ENCODE measurements at places on chromosomes 4 and X.

DNA sequence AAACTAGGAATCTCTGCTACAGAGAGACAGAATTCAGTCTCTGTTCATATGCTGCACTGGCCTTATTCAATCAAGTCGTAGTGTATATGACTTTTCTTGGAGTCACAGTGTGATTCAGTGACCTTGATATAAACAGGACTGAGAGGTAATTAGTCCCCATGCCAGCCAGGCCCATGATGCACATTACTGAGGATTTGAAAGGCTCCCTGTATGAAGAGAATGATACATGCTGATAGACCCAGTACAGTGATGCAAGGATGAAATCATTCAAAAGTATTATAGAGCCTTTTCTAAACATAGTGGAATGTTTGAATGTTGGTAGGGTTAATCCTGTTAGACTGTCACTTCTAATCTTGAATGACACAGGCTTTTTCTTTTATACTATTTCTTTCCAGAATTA is 34.1 kb downstream of the ANXA3 start:
- no peak for DNase-seq

DNA sequence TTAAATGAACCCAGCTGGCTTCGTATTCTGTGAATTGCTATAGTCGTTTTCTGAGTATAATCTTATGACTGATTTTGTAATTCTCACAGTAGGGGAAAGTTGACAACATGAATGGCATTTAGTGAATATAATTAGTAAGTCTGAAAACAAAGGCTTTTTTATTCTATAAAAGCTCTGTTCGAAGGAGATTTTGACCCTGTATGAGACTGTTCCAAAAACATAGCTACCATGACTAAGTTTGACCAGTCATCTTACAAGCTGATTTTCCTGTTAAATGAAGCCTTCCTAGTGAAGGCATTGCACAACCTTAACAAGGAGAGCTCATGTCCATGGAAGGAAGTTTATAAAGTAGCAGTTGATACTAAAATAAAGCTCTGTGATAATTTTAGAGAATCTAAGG is 242.3 kb downstream of the RPA4 start:
- DNase-seq: no peak

GRCh38 chrX:150574559-150575418 is 6.4 kb downstream of the MTM1 start:
- DNase-seq: no peak

DNA sequence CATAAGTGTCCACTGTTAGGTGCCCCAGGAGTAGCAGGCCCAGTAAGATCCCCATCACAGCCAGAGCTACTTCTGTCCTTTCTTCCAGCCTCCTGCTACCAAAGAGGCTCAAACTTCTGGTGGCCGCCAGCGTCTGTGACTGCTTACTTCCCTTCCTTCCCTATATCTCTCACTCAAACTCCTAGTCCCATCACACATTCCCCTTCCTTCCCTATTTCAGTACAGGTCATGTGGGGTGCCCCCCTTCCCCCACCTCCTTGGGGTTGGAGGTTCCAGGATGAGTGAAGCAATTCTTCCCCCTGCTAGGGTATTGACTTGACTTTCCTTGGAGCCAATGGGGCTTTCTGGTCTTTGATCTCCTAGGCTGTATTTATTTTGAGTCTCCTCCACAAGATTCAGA is at the start of gene VSIG4:
TSS of gene VSIG4 (minus strand) at position 137 of the 400 bp plus-strand sequence. CDS start at position 55, 82 bp downstream.
- DNase-seq: no peak

DNA sequence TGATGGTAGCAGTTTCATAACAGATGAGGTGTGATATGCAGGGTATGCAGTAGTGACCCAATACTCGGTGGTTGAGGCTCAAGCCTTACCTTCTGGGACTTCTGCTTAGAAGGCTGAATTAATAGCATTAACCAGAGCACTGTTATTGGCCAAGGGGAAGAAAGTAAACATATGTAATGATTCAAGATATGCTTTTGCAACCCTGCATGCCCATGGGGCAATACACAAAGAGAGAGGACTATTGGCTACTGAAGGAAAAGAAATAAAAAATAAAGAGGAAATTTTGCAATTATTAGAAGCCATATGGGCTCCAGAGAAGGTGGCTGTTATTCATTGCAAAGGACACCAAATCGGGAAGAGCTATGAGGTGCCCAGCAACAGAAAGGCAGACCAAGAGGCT is 8.7 kb downstream of the GAGE10 start:
- DNase-seq: no peak

GRCh38 chr4:179130122-179130714 is 1688.0 kb upstream of the AGA start:
- DNase-seq: no peak

- DNase-seq: no peak
These were observed 161.8 kb downstream of the SH3KBP1 start for GRCh38 chrX:19725641-19726040.

GRCh38 chr4:53484911-53485657 is 106.2 kb downstream of the LNX1 start:
- no peak for DNase-seq

DNA sequence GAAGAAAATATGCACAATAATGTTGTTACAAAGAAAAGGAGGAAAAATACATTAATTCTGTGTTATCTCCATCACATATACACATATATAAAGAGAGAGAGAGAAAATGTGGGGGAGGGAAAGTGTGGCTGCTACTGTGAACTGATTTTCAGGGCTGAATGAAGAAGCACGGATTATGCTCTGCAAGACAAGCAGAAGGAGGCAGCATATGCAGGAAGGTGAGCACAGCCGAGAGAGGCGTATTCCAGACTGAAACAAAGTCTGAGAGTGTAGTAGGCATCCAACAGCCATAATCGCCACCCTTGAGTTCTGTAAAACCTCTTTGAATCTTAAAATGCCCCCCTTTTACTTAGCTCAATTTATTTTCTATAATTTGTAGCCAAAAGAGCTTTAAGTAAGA is 1081.8 kb upstream of the GRID2 start:
- DNase-seq: no peak

DNA sequence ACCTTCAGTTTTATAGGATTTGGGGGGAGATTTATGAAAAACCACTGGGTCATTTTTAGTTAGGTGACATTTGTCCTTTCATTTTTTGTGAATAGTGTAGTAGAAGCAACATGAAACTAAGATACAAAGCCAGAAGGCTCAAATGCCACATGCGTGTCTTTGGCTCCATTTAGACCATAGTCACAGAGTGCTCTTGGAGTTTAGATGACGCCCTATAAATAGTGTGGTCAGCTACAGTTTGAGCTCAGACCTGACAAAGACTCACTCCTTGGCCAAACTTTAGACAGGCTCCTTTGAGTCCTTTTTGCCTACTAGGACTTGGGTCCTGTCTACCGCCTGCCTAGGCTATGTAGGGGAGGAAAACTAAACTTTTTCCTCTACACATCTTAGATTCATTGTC is 16.8 kb upstream of the PAGE1 start:
- no peak for DNase-seq

- DNase-seq: no peak
These were observed 61.7 kb upstream of the HDAC8 start for GRCh38 chrX:72634331-72634730.

DNA sequence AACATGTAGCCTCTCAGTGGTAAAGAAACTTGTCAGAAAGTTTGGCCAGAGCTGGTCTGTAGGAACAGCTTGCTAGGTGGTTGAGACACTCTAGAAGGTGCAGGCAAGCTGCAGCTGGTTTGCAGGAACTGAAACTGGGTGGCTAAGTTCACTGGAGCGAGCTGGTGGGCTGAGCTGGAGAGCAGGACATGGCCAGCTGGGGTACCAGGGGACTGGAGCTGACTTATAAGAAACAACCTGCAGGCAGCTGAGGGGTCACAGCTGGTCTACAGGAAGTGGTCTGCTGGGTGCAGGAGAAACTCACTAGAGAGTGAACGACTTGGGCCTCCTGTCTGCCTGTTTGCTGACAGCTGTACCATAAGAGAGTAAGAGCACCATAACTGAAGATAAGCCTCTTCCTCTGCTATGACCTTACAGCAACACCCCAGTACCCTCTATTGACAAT is 157.1 kb upstream of the LNX1 start:
- DNase-seq: no peak

DNA sequence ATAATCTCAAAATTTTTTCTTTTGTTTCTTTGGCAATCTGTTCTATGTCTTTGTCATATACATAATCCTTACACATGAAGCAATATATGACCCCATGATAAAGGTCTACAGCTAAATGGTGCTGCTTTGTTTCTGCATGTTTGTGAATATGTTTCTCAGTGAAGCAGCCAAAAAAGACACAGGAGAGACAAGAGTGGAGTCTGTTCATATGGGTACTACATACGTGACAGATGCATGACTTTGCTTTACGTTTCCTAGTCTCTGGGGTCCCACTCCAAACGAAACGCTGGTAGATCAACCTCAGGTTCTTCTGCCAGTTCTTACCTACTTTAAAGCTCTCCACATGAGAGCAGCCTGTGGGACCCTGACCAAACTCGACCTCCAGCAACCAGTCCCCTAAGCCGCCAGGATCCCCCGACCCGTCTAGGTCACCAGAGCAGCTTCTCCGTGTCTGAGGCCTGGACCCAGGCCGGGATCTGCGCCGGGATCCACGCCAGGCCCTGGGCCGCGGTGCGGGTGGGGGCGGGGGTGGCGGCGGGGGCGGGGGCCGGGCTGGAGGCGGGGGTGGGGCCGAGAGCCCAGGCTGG is 1.5 kb downstream of the USP51 start:
- DNase-seq: no peak

- DNase-seq: no peak
These were observed 68.9 kb upstream of the BMP2K start for GRCh38 chr4:78707268-78707667.

GRCh38 chr4:157772907-157773306 is 399.9 kb downstream of the GASK1B start:
- no peak for DNase-seq

GRCh38 chr4:8637456-8637984 is 45.0 kb downstream of the CPZ start:
- DNase-seq: no peak

GRCh38 chrX:118652717-118653116 is 74.7 kb upstream of the IL13RA1 start:
- DNase-seq: no peak

- no peak for DNase-seq
These were observed 32.9 kb downstream of the HERC6 start for GRCh38 chr4:88411491-88412096.

DNA sequence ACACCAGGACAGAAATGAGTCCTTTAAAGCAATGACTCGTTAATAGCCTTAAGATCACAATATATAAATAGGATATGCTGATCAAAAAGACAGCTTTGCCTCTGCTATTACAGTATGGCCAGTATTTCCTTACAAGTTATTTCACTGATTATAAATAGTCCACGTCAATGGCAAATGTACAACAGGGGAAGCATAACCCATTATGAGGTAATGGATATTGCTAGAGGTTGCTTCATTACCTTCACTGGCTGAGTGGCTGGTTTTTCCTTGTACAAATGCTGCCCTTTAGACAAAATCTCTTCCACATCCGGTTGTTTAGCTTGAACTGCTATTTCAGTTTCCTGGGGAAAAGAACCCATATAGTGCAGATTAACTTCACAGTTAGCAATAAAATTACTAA is 764.6 kb upstream of the FTHL17 start:
- DNase-seq: no peak

All from suprapubic skin (tissue), 4 donors.